Fibroblast of villous mesenchyme (primary cell): ENCODE measurements at places on chromosomes 1 and 21. TPM values are rescaled to one million over a fixed set of nuclear protein-coding genes. Genes with fewer than 3 reads are reported as not detected.

TRIM46 gene
- 6.5 and 7.7 TPM in 2 replicates for total RNA-seq

PPIAL4G gene
- total RNA-seq, result not detected in 2 replicates

HYI gene
- total RNA-seq, result 43.6 and 131 TPM in 2 replicates

CD84 gene
- total RNA-seq, result not detected in 2 replicates

RIPPLY3 gene
- total RNA-seq, result under 0.01 TPM in 1 of 2 replicates, not detected in the other

IL19 gene
- 0.97 and 1.7 TPM in 2 replicates for total RNA-seq

CNR2 gene
- total RNA-seq, result not detected in 2 replicates

C8B gene
- total RNA-seq, result not detected in 2 replicates

POGK gene
- total RNA-seq, result 27.1 and 36.7 TPM in 2 replicates

BTG3 gene
- 23.5 and 42.3 TPM in 2 replicates for total RNA-seq

TNFSF4 gene
- 45.1 and 127 TPM in 2 replicates for total RNA-seq

TSPAN1 gene
- total RNA-seq, result 0.32 and 0.43 TPM in 2 replicates

C1orf232 gene
- total RNA-seq, result not detected in 2 replicates

HRNR gene
- not detected in 2 replicates for total RNA-seq

TSEN15 gene
- total RNA-seq, result 53.5 and 58.0 TPM in 2 replicates

GPR25 gene
- not detected in 2 replicates for total RNA-seq

CBS gene
- total RNA-seq, result 44.5 and 92.4 TPM in 2 replicates

HFM1 gene
- under 0.01 TPM in 2 replicates for total RNA-seq

SLC6A9 gene
- 11.7 and 15.1 TPM in 2 replicates for total RNA-seq

MRPS6 gene
- 31.2 and 51.4 TPM in 2 replicates for total RNA-seq

JAM2 gene
- total RNA-seq, result under 0.01 and 1.7 TPM in 2 replicates

PROK1 gene
- total RNA-seq, result not detected in 2 replicates

ANXA9 gene
- 0.32 and 0.86 TPM in 2 replicates for total RNA-seq

SETD4 gene
- 15.1 and 16.1 TPM in 2 replicates for total RNA-seq

TMEM81 gene
- total RNA-seq, result 0.97 and 1.3 TPM in 2 replicates

OR2L13 gene
- not detected in 2 replicates for total RNA-seq

PTAFR gene
- under 0.01 TPM in 2 replicates for total RNA-seq

OR6N1 gene
- not detected in 2 replicates for total RNA-seq

CAMSAP2 gene
- 44.8 and 55.7 TPM in 2 replicates for total RNA-seq

KIF26B gene
- total RNA-seq, result 12.1 and 66.0 TPM in 2 replicates

ADAMTS4 gene
- total RNA-seq, result 6.8 and 8.2 TPM in 2 replicates

DDR2 gene
- 227 and 289 TPM in 2 replicates for total RNA-seq

ATP1A4 gene
- not detected in 2 replicates for total RNA-seq

SLC35E2B gene
- total RNA-seq, result 31.2 and 32.8 TPM in 2 replicates

VAV3 gene
- total RNA-seq, result 0.32 and 0.43 TPM in 2 replicates

CFAP74 gene
- not detected in 2 replicates for total RNA-seq

LCA5L gene
- total RNA-seq, result 0.86 and 0.97 TPM in 2 replicates

NEGR1 gene
- 7.1 and 13.8 TPM in 2 replicates for total RNA-seq

ITLN1 gene
- total RNA-seq, result not detected in 2 replicates

CD5L gene
- not detected in 2 replicates for total RNA-seq

CFAP141 gene
- total RNA-seq, result not detected in 2 replicates

NOL9 gene
- total RNA-seq, result 30.9 and 39.3 TPM in 2 replicates
